SW 1271 (cell line): ENCODE measurements at places on chromosomes 16 and 17.

DNA sequence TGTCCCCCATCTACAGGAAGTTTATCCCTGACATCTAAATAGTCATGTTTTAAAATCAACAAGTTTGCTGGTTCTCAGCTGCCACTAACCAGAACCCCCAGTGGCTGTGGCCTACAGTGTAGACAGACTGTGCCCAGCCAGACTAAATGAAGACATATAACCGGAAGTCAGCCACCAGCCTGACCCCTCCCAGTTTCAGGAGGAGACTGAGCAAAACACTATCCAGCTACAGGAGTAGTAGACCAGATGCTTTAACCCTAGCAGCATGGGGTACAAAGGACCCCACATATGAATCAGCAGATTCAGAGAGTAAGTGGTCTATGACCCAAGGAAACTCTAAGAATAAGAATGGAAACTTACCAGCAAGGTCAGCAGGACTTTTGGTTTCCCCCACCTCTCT lies 83.4 kb downstream of the HIC1 start:
- DNase-seq: no peak

DNA sequence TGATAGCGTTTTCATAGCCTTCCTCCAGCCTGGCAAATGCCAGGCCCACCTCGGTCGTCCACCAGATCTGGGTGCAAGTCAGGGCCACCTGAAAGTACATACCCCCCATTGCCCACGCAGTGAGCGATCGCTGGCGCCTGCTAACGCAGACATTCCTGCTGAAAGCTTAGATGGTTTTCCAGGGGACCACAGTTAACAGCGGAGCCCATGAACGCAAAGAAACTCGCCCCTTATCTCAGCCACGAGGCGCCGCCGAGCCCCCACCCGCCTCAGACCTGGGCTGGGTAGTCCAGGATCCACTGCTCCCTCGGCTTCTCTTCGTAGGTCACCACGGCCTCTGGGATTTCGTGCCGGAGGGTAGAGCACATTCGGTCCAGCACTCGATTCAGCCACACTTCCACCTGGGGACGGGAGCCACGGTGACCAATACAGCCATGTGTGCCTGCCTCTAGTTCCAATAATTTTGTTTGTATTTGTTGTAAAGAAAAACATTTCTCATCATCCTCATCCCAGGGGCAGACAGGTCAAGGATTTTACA lies 74.5 kb downstream of the DNAH17 start:
- no peak for DNase-seq

DNA sequence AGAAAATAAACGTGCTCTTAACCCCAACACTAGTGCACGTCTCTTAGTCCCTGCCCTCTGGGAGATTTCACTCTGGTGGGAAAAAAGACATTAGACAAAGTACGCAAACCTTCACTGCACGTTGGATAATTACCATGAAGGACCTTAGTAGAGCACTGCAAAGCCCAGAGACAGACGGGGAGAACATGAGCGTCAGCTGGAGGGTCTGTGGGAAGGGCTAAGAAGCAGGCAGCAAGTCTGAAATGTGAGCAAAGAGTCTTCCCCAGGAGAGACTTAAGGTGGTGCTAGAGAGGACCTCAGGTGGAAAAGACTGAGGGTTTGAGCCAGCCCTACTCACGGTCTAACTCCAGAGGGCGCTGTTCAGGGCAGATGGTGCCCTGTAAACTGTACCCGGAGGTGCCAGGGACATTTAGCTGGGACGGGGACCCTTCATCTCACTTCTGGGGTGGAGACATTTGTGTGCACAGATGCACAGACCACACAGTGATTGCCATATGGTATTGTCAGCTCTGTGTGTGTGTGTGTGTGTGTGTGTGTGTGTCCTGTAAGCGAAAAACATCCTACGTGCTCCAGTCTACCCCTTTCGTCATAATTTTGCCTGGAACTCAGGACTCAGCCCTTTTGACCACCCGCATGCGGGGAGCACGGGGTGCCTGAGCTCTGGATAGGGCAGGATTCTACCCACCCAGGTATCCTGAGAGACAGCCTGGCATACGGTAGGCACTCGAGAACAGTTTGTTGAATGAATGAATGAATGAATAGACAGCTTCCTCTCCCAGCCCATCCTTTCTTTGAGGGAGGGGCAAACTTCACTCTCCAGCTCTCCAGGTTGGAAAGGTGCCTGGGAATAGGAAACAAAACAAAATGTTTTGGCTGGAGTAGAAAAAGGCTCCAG lies 10.1 kb upstream of the STAC2 start:
- peak; percentile 85 for DNase-seq

DNA sequence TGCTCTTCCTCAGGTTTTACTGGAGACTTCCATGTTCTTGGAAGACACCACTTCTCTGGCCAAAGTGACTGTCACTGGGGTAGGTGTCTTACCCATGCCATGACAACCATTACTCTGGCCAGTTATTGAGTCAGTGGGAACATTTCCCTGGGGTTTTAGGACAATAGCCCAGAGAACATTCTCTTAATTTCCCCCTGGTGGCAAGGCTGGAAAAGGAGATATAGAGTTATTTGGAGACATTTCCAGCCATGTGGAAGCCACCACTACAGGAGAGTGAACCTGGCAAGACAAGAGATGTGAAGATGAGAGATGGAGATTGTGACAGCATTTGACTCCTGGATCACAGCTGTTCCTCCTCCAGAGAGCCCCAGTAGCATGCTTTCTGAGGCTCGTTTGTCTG lies 106.2 kb downstream of the CDK5R1 start:
- no peak for DNase-seq

- DNase-seq: no peak
Measured at GRCh38 chr16:6861815-6862477, 470.7 kb upstream of the RBFOX1 start.

DNA sequence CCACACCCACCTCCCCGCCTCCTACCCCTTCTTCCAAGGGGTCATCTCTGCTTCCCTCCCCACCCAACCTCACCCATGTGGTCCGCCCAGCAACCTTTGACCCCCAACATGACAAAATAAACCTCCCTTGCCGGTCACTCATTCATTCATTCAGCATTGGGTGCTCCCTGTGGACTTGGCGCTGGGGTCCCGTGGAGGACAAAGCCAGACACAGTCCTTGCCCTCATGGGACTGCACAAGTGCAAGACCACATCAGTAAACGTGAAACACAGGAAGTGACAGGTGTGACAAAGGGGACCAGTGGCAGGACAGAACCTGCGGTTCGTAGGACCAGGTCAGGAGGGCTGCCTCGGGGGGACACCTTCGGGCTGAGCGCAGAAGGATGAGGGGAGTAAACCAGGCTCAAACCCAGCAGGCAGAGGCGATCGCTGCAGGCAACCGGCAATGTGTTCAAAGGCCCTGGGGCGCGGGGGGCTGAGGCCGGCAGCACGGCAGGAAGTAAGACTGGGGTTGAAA lies 185.4 kb downstream of the SEC14L1 start:
- DNase-seq: no peak

DNA sequence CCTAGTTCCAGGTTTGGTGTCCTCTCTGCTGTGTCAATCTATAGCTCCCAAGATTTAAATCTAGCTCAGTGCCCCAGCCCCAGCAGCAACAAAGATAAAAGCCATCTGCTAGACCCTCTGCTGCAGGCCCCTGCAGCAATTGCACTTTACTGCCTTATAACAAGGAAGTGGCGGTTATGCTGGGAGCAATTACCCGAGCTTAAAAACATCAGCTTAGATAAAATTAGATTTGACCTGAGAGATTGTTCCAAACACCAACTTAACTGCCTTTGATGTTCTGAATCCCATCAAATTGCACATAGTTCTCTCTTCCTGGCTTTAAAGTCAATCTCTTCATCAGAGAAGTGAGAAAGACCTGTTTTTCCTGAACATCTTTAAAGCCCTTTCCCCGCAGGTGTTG lies 62.4 kb upstream of the SHISA6 start:
- no peak for DNase-seq
